ENCODE measurements at places on chromosomes 4 and X. TPM values are rescaled to one million over a fixed set of nuclear protein-coding genes. Genes with fewer than 3 reads are reported as not detected.

DNA sequence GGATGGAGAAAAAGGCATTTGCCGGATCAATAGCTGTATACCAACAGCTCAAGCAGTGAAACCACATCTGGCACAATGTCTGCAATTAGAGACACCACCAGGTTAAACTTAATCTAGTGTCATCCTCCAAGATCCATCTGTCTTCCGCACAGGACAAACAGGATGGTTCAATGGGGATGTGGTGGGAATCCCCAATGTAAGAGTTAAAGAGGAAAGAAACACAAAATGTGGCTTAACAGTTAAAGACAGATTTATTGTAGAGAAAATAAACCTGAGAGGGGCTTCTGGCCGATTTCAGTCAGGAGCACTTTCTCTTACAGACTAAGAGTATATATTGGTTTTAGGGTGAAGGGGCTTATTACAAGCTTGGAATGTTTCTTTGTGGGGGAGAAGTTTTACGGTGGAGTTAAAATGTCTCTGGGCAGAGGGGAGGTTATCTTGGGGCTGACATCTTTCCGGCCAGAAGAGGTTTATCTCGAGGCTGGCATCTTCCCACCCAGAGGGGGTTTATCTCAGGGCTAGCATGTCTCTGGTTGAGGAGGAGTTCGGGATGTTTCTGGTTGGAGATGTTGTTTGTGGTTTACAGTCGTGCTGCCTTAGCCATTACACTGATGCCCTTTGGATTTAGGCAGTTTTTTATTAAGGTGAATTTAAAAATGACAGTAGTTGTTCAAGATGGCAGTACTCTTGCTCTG, 61.7 kb downstream of the KANTR start:
- DNase-seq = no peak

GRCh38 chr4:175514174-175514573, 297.9 kb downstream of the GPM6A start:
- no peak for DNase-seq

GRCh38 chr4:153970169-153970568, 181.3 kb upstream of the SFRP2 start:
- no peak for DNase-seq

DNA sequence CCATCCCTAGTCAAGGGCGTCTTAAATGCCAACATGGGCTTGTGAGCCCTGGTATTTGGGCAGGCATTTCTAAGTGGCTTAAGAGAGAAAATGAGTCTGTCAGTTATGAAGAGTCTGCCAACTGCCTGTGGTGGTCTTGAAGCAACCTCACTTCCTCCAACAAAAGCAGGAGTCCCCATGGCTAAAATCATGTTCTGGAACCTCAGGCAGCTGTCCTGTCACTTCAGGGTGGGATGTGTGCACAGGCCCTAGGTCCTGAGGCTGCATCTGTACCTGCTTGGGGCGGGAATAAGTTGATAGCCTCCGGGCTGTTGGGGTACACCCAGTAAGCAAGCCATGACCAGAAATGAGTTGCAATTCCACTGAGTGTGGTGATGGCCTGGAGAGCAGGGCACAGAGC, 115.0 kb upstream of the SCML1 start:
- no peak for DNase-seq

DNA sequence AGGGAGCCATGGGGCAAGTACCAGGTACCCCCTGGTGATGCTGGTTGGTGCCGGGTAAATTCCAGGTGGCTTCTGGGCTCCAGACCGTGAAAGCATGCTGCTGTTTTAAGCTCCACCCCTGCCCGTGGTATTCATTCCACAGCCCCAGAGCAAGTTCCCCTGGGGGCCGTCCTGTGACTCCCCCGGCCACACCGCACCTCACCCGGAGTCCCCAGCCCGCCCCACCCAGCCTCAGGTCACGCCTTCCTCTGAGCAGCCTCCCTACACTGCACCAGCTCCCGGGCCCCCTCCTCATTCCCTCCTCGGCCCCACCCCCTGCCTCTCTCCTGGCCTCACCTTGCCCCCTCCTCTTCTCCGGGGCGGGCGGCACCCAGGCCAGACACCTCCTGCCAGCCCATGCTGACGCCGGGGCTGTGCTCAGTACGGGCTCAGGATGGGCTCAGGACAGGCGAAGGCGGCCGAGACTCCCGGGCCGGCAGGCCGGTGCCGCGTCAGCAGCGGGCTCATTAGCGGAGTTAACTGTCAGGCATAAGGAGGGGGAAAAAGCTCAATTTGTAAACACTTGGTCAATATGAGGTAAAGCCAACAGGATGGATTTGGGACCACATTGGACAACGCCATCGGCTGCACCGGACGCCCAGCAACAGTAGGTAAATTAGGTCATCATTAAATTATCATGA, 127.4 kb downstream of the FAM53A start:
- DNase-seq = no peak

DNA sequence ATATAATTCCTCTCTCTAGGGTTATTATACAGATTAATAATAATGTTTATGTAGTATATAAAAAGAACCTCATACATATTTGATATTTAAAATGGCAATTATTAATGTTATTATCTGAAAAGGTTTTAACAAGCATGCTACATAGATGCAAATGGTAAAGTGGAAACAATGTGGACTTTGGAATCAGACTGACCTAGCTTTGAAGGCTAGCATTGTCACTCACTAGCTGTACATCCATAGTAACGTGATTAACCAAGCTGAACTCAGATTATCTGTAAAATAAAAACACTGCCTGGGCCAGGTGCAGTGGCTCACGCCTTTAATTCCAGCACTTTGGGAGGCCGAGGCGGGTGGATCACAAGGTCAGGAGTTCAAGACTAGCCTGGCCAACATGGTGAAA, 233.7 kb upstream of the SPRY1 start:
- no peak for DNase-seq

DNA sequence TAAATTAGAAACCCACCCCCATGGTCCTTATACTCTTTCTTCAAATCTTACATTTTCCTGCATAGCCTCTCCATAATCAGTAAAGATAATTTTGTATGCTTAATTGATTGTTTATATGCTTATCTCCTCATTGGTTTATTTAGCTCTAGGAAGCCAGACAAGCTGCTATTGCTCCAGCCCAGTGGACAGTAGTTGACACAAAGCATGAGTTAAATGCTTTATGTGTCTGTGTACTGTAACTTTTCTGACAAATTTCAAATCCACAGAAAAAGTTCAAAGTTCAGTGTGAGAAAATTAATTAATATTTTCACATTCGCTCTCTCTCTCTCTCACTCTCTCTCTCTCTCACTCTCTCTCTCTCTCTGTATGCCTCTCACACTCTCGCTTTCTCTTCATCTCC, 181.7 kb downstream of the GABRB1 start:
- DNase-seq = no peak

- no peak for DNase-seq
Observed at GRCh38 chrX:22629105-22629725, 356.5 kb downstream of the CBLL2 start.

DNA sequence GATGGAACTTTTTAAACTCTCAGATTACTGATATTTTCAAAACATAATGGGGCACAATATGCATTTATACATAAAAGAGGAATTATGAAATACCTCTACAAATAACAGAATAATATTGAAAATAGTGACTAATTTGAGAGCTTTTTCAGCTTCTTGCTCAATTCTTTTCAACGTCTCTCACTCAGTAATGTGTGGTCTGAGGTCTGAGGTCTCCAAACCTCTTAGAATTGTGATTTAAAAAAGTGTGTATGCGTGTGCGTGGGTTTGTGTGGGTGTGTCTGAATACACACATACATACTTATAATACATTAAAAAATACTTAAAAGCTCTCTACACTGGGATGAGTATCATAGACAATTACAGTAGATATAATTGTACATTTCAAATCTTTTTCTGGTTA, 7.9 kb downstream of the NDNF start:
- DNase-seq = no peak

DNA sequence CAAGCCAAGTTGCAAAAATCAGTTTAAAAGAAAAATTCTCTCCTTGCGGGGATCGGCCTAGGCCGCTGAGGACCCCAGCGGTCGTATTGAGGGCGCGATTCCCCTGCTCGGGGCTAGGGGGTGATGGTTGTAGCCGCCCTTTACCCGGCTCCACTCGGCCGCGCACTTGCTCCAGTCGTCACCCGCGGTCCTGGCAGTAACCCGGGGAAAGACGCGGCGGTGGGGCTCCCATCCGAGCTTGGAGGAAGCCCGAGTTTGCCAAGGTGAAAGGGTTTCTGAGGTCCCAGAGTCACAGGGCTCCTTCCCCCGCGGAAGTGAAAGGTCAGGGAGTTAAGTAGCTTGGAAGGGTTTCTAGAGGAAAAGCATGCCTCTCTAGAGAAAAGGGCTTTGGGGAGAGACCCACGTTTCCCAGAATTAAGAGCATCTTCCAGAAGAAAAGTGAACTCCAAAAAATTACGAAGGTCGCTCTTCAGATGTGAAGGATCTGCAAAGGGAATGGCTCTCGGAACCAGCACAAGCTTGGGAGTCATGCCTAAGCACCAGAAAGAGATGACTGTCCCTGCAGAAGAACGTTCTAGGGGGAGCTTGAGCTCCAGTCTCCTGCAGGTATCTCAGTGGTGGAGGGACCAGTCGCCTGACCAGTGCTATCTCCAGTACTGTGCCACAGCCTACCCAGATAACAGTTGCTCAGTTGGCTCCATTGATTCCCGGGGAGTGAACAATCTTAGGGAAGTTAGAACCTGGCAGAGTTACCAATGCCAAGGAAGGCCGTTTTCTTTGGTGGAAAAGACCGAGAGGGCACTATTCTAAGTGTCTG, 875 bp downstream of the LAP3 start:
- peak; percentile 14 for DNase-seq

- DNase-seq = no peak
Observed at GRCh38 chrX:3811331-3812311, 98.2 kb upstream of the PRKX start.

DNA sequence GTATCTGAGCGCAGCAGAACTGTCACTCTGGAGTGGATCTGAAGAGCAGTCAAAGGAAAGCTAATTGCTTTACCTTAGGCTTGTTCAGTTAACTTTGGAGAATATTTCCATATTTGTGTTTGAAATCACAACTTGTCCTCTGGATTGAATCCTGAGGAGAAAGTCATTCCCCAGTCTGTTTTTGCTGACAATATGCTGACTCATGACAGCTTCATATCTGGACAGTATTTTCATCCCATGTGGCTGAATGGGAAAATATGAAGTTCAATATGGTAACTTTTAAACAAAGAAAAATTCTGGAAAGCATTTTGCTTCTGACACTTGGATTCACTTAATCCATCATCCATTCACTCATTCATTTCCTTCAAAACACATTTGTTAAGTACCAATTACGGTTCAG, 46.3 kb upstream of the MAGEC3 start:
- no peak for DNase-seq

- no peak for DNase-seq
Observed at GRCh38 chrX:113947548-113947947, 636.3 kb upstream of the HTR2C start.

SEC24B gene
- 35.7 TPM for total RNA-seq

GSTCD gene
- 5.2 TPM for total RNA-seq

EFHC2 gene
- 0.11 TPM for total RNA-seq
